Spinal cord (tissue), 10 donors: ENCODE measurements at places on chromosomes 11 and 22. TPM values are rescaled to one million over a fixed set of nuclear protein-coding genes. Genes with fewer than 3 reads are reported as not detected.

The SMC1B gene
- polyA plus RNA-seq: 0.08 TPM

GRCh38 chr22:29821291-29822016 is 16.6 kb downstream of the ASCC2 start:
- peak; percentile 42 for DNase-seq

The GPHA2 gene
- 1.9 TPM for polyA plus RNA-seq

The SEC14L3 gene
- not detected for polyA plus RNA-seq
